Left lung (tissue), 14 donors: ENCODE measurements at places on chromosomes 7 and 10. TPM values are rescaled to one million over a fixed set of nuclear protein-coding genes. Genes with fewer than 3 reads are reported as not detected.
A peak's percentile ranks its signal among the peaks of the same experiment; 100 is the strongest.

The CYP3A5 gene
- 5.7 TPM for total RNA-seq

The HOXA3 gene
- 8.8 TPM for total RNA-seq

The ZNF239 gene
- total RNA-seq, result 4.8 TPM

The PSD gene
- 5.4 TPM for total RNA-seq

The MEIG1 gene
- not detected for total RNA-seq

- H3K27ac ChIP-seq, result no peak within 1 kb of the TSS
- no peaks in the 10 kb centered on the region for H3K27me3 ChIP-seq
- H3K36me3 ChIP-seq, result no peaks in the 10 kb centered on the region
- DNase-seq, result no peak
- no peak within 1 kb of the TSS for H3K4me3 ChIP-seq
- no peaks in the 10 kb centered on the region for H3K4me1 ChIP-seq
Observed at GRCh38 chr7:15561835-15562234, at the start of gene AGMO. AGMO (minus strand) TSS chr7:15562015.

DNA sequence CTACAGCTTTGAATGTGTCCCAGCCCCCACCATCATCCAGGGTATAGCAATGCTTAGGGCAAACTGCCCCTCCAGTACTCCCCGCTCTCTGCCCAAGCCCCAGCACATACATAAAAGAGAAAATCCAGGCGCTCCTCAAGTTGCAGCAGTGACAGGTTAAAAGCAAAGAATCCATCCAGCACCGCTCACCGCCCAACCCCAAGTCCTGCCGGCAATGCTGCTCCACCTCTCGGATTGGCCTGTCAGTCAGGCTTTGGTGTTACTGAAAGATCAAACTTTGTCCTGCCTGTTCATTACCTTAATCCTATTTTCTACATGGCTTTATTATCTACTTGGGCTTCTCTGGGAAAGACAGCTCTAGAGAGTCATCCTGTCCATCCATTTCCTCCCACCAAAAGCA, 31.9 kb downstream of the DPCD start:
- peaks cover 9% of the 10 kb centered on the region for H3K4me1 ChIP-seq
- DNase-seq, result no peak
- no peaks in the 10 kb centered on the region for H3K27me3 ChIP-seq
- no peak overlapping the region for H3K4me3 ChIP-seq
- no peaks in the 10 kb centered on the region for H3K36me3 ChIP-seq
- H3K27ac ChIP-seq, result no peak overlapping the region

- no peak overlapping the region for H3K27ac ChIP-seq
- peaks cover 6% of the 10 kb centered on the region for H3K4me1 ChIP-seq
- H3K4me3 ChIP-seq, result no peak overlapping the region
Observed at GRCh38 chr10:28914701-28915100, 237.4 kb downstream of the BAMBI start.

- no peaks in the 10 kb centered on the region for H3K27me3 ChIP-seq
- H3K36me3 ChIP-seq, result no peaks in the 10 kb centered on the region
- no peak overlapping the region for H3K27ac ChIP-seq
Observed at GRCh38 chr7:117143580-117143979, 179.3 kb downstream of the WNT2 start.

- no peak for DNase-seq
- H3K4me3 ChIP-seq, result no peak overlapping the region
- H3K27ac ChIP-seq, result no peak overlapping the region
- H3K36me3 ChIP-seq, result no peaks in the 10 kb centered on the region
Observed at GRCh38 chr10:121694966-121695643, 96.9 kb upstream of the FGFR2 start.

DNA sequence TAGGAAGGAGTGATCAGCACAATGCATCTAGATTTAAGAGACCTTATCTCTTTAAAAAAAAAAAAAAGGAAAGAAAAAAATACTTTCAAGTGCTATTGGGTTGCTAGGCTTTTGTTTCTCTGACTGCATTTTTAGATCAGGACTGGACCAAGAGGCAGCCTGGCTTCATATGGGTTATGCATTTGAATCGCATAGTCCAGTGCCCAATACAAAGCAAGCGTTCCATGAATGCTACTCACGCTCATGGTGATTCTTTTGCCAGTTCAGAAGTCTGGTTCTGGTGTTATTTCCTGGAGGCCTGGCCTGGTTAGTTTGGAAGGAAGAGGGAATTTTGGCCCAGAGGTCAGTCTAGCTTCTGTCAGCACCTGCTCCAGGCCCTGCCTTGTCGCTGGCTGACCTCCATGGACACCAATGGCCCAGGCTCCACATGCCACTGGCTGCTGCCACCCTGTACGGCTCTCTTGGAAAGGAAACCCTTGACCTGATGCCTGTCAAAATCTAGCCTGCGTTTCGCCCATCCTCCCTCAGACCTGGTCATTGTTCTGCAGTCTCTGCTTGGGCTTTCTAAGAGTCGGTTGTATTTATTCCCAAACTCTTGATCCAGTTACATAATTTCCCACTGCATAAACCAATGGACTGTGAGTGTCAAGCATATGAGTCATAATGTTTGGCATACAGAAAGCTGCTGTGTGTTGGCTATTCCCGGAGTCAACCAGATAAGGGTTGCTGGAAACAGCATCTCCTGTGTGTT, 74.3 kb upstream of the MKX start:
- DNase-seq, result no peak
- H3K27me3 ChIP-seq, result no peaks in the 10 kb centered on the region
- H3K36me3 ChIP-seq, result no peaks in the 10 kb centered on the region
- no peak overlapping the region for H3K27ac ChIP-seq

DNA sequence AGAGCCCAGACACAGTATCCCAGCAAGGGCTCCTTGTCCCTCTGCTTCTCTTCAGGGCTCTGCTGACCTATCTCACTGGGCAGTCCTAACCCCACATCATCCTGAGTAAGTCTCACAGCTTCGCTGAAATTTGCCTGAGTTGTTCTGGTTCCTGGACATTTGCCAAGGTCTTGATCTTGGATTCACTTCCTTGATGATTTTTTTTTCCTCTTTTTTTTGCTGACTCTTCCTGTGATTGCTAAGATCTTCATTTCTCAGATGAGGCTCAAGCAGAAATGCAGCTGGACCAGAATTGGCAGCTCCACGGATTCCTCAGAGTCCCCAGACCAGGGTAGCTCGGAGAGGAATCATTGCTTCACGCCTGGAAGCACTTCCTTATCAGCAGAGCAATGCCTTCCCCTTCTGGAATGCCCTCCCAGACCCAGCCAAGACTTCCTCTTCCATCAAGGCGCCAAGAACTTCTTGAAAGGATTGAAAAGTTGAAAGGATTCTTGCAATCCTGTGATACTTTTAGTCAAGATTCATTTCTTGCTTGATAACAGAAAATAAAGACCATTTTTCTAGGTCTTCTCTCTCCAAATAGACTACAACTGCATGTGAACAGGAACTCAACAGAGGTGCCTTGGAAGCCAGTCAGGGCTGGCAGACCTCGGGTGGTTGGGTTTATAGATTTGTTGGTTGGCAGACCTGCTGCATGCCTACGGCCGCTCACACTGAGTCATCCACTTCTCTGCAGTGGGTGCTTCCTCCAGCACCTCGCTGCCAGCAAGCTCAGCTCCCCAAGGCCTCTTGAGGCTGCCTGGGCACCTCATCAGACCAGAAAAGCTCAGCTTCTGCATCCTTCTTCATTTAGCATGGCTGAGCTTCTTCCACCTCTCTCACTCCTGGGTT, 8.8 kb upstream of the AFAP1L2 start:
- H3K27ac ChIP-seq, result no peak overlapping the region
- H3K36me3 ChIP-seq, result no peaks in the 10 kb centered on the region
- no peak overlapping the region for H3K4me3 ChIP-seq

- H3K36me3 ChIP-seq, result no peaks in the 10 kb centered on the region
- no peak overlapping the region for H3K4me3 ChIP-seq
- no peaks in the 10 kb centered on the region for H3K4me1 ChIP-seq
- no peak overlapping the region for H3K27ac ChIP-seq
- DNase-seq, result no peak
Observed at GRCh38 chr10:43211030-43211429, 55.8 kb downstream of the RASGEF1A start.

DNA sequence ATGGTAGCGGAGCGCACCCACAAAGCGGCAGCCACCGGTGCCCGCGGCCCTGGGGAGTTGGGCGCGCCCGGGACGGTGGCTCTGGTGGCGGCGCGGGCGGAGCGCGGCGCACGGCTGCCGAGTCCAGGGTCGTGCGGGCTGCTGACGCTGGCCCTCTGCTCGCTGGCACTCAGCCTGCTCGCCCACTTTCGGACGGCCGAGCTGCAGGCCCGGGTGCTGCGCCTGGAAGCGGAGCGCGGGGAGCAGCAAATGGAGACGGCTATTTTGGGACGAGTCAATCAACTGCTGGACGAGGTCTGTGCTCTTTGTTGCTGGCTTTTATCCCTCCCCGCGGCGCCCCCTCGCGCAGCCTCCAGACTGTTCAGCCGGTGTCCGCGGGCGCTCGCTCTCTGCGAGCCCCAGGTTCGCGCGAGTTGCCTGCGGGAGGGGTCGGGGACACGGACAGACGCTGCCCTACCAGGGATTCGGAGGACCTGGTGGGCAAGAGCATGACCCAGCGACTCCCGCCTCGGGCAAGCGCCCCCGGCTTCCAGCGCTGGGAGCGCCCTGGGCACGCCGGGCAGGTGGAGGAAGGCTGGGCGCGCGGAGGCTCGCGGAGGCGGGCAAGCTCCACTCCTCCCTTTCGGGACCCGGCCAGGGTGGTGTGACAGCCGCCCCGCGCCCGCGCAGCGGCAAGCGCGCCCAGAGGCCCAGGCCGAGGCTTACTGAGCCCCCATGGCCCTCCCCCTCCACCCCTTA, 887 bp downstream of the COL13A1 start:
- no peak overlapping the region for H3K27ac ChIP-seq
- peak overlapping the region; percentile 26 for H3K4me3 ChIP-seq
- H3K4me1 ChIP-seq, result peaks cover 18% of the 10 kb centered on the region
- peak; percentile 69 for DNase-seq
- peaks cover 66% of the 10 kb centered on the region for H3K27me3 ChIP-seq

- no peaks in the 10 kb centered on the region for H3K27me3 ChIP-seq
- H3K36me3 ChIP-seq, result no peaks in the 10 kb centered on the region
- no peak overlapping the region for H3K4me3 ChIP-seq
Observed at GRCh38 chr7:95630702-95631458, 34.6 kb upstream of the PDK4 start.

DNA sequence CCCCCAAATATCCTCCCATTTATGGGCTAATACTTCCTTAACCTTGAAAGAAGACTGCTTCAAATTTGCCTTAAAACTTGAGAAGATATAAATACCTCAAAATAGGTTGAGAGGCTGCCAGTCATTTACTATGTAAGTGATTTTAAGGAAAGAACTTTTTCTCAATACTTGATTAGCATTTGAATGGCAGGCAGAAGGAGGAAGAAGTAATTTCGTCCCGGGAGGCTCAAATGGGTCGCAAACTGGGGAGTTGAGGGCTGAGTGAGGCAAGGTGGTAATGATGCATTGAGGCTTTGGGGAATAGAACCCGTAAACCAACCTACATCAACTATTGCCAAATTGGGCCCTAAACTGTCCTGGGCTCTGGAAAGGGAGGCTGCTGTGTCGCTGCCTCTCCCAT, 11.1 kb downstream of the CAMK1D start:
- DNase-seq, result no peak
- no peak overlapping the region for H3K27ac ChIP-seq
- H3K36me3 ChIP-seq, result no peaks in the 10 kb centered on the region
- peaks cover 9% of the 10 kb centered on the region for H3K27me3 ChIP-seq
- H3K4me3 ChIP-seq, result no peak overlapping the region
- H3K4me1 ChIP-seq, result no peaks in the 10 kb centered on the region

GRCh38 chr7:115024276-115024675, 102.4 kb downstream of the MDFIC start:
- no peak for DNase-seq
- no peaks in the 10 kb centered on the region for H3K36me3 ChIP-seq
- H3K4me3 ChIP-seq, result no peak overlapping the region
- H3K27ac ChIP-seq, result no peak overlapping the region
- H3K4me1 ChIP-seq, result peaks cover 12% of the 10 kb centered on the region
